Stimulated activated naive CD4-positive, alpha-beta T cell (primary cell): ENCODE measurements at places on chromosomes 2 and 18.
A peak's percentile ranks its signal among the peaks of the same experiment; 100 is the strongest.

DNA sequence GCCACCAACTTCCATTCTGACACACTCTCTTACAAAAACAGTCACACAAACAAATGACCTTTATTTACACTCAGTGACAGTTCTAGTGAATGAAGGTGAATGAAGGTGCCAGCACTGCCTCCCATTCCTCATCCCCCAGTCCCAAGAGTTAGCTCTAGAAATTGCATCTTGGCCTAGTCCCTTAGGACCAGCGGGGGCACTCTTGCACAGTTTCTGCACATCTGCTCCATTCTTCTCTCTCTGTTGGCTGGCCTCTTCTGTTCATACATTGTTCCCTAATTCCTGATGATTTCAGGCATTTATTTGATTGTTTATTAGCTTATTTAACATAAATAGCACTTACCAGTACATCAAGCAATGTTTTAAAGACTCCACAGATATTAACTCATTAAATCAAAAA lies 30.9 kb downstream of the GAREM1 start:
- DNase-seq = no peak

DNA sequence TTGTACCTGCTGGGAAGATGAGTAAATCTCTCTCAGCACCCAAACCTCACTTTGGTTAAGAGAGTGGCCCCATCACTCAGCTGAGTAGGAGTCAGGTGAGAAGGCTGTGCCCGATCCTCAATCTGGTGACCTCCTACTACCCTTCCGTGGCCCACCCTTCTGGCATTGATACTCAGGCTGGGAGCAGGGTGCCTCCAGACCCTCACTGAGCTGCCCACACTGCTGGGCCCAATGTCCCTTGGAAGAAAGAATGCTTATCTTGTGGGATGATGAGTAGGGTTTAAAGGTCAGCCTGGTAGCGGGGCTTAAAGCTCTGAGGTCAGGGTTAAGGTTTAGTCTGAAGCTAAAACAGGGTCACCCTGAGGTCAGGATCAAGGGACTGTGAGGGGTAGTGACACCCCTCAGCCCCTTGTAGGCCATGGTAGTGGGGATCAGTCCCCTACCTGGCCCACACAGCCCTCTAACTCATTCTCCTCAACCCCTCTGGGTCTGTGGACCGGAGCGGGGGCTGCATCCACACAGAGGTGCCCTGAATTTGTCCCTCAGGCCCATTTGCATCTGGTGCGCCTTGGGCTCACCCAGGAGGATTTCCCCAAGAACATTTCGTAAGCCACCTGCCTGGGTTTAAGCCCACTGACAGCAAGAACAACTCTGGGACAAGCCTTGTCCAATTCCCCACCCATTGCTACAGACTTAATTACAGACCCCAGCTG lies 123.8 kb downstream of the CYP26B1 start:
- no peak for DNase-seq

GRCh38 chr2:27703638-27704341 lies 40.1 kb downstream of the SLC4A1AP start:
- peak; percentile 55 for DNase-seq

DNA sequence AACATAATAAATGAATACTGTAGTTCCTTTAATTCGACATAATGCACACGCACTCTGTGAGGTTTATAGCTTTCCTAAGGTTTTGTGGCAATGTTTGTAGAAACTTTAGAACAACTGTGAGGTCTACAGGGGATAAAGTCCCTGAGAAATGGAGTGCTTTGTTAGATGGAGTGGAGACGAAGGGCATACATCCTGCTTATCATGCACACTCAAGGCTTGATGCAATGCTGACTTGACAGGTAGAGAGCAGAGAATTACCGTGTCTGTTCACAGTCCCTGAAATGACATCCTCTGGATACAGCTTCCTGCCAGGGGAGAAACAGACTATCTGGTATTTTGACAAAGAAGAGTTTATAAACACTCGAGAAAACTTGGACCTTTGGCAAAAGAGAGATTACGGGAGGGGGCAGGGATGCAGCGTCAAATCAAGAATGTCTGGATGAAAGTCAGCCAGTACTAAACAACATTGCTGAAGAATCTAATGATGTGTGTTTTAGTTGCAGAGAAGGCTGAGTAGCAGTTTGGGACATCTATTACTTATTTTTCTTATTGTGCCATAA lies 766.9 kb upstream of the ZEB2 start:
- DNase-seq = no peak

- DNase-seq = no peak
Observed at GRCh38 chr2:100632037-100632436, 69.2 kb downstream of the PDCL3 start.

GRCh38 chr2:133265432-133265949 lies 302.8 kb downstream of the NCKAP5 start:
- DNase-seq = no peak

DNA sequence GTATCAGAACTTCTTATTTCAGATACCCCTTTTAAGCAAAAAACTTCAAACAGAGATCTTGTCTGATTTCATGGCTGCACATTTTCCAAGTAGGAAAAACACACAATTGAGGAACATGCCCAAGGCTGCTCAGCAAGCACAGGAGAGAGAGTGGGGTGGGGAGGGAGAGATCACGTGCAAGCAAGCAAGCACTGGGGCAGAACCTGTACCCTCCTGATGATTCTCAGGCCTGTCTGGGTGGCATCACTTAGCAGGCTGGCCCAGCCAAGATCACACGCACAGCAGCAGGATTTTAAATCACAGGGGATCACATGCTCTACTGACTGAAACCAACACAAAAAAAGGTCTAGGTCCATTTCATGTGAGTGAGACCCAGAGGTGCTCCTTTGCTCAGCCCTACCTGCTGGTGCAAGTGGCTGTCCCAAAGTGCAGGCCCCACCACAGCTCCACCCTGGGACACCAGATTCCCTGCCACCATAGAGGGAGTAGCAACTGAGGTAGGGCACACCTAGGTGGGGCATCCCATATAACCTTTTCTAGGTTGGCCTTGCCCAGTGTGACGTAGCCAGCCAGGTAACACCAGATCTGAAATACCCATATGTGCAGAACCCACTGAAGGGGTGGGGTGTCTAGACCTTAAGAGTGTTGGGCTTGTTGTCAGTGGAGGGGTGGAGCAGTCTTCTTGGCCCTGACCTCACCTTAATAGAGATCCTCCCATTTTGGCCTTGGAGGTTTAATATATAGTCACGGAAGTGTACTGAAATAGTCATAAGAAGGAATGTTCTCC lies 1.8 kb upstream of the LYPD6B start:
- no peak for DNase-seq

DNA sequence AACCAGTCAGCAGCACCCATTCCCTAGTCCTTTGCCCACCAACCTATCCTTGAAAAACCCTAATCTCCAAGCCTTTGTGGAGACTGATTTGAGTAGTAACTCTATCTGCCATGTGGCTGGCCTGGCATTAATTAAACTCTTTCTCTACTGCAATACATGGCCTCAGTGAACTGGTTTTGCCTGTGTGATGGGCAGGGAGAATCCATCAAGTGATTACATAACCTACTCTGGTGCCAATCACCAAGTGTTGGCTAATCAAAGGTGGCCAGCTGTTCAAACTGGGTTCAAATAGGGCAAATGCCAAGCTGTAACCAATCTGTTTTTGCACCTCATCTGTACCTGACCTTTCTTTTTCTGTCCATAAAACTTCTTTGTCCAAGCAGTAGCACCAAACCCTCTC lies 139.8 kb upstream of the XPO1 start:
- DNase-seq = no peak
